ENCODE measurements at places on chromosomes 2 and 18.

DNA sequence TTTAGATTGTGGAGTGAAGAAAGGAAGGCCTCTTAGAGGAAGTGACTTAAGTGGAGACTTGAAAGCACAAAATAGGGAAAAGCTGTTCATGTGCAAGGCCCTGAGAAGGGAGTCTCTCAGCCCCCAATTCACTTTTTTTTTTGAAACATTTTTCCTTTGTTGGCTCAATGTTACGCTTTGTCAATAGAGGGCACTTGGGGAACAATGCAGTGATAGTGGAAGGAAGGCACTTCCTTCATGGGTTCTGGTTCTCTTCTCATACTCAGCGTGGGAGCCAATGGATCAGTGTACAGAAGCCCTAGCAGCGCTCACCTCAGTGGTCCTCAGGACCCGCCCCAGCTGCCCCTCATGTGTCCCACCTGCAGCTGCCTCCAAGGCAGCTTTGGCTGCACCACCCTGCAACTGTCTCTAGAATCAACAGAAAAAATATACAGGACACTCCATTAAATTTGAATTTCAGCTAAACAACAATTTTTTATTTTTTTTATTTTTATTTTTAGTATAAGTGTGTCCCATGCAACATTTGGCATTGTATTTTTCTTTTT is 8.6 kb upstream of the C2orf42 start:
- DNase-seq: no peak

GRCh38 chr2:166293984-166294383 is 81.8 kb downstream of the SCN9A start:
- DNase-seq: no peak

GRCh38 chr18:10840743-10841142 is 308.6 kb downstream of the PIEZO2 start:
- peak; percentile 61 for DNase-seq

- DNase-seq: peak; percentile 85
Measured at GRCh38 chr18:58362027-58362575, 266.8 kb downstream of the ALPK2 start.

DNA sequence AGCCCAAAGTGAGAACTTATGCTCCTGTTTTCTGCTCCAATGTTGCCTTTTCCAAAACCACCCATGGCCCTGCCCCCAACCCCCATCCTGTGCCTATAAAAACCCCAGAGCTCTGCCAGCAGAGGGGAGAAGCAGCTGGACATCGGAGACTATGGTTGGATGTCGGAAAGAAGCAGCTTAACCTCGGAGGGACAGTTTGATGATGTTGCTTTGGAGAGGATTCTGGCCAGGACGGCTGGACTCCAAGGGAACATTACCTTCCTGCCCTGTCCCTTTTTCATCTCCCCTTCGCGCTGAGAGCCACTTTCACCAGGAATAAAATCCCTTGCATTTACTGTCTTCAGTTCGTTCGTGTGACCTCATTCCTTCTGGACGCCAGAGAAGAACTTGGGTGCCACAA is 158.4 kb downstream of the PTPRM start:
- no peak for DNase-seq

- DNase-seq: no peak
Measured at GRCh38 chr2:14143435-14143834, 489.1 kb upstream of the LRATD1 start.

DNA sequence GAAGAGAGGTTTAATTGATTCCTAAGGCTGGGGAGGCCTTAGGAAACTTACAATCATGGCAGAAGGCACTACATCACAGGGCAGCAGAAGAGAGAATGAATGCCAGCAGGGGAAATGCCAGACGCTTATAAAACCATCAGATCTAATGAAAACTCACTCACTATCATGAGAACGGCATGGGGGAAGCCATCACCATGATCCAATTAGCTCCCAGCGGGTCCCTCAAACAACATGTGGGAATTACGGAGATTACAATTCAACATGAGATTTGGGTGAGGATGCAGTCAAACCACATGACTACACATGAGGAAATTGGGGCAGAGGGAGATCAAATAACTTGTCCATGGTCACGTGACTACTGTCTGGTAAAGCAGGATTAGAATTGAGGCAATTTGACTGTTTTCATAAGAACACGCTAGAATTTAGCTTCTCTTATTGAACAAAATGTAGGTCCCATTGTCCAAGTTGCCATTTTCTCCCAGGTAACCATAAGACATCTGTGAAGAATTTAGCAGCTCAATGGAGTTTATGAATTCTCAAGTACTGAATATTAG is 445.1 kb upstream of the CDH20 start:
- DNase-seq: no peak

DNA sequence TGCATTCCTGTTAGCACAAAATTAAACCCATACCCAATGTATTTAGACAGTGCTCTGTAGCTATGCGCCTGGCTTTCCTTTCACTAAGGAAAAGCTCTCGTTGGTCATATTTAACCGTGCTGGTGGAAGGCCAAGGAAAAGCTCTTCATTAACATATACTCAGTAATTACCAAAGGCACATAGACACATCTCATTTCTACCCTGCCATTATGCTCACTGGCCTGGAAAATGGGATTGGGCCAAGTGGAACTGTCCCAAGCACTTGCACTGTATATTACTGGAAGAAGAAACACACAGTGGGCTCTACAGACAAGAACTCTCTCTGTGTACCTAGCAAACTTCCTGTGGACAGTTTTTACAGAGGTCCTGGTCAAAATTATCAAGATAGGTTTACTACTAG is 274.4 kb downstream of the ERBB4 start:
- no peak for DNase-seq

- DNase-seq: no peak
Measured at GRCh38 chr2:66164470-66164869, 270.5 kb upstream of the MEIS1 start.

- DNase-seq: peak; percentile 61
Measured at GRCh38 chr2:159562248-159562647, 54.1 kb downstream of the BAZ2B start.

- DNase-seq: no peak
Measured at GRCh38 chr2:240153418-240153817, 13.0 kb upstream of the OTOS start.

DNA sequence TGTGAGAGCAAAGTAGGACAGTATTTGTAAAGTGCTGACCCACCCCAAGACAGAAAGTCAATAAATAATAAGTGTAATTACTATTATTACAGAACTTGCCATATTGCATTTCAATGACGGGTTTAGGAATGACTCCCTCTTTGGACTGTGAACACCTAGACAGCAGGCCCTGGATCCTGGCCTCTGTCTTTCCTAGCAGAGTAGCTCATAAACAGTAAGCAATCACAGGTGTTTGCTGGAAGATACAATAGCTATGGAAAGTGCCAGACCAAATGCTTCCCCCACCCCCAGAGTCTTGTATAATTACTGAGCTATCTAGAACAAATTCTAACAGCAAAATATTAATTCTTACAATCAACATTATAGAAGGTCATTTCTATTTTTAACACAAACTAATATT is 20.1 kb upstream of the MYO1B start:
- DNase-seq: no peak

DNA sequence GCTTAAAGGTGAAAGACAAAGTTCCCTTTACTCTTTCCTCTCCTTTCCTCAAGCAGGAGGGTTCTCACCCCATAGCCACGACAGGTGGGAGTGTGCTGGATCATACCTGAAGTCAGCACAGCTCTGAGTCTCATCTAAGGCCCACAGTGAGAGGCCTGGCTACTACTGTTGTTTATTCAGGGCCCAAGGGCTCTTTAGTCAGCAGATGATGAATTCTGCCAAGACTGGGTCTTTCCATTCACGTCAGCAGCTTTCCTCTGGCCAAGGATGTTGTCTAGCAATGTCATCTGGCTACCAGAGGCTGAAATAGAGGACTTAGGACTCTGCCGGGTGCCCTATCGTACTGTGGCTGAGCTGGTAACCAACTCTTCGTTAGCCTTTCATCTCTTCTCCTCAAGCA is 308.4 kb upstream of the THUMPD2 start:
- no peak for DNase-seq
